T-helper 1 cell treated with Interleukin-12 subunit alpha and Interleukin-12 subunit beta and Interleukin-4 antibody, amounts not matched to agents 30 ng/mL and 1 ng/mL, for 36 hours (primary cell): ENCODE measurements at places on chromosomes 6 and 20. TPM values are rescaled to one million over a fixed set of nuclear protein-coding genes. Genes with fewer than 3 reads are reported as not detected.

Gene PRSS35
- total RNA-seq: not detected in 2 replicates

Gene ADGRB3
- total RNA-seq: not detected in 2 replicates

Gene LRRN4
- not detected in 2 replicates for total RNA-seq

Gene NOTCH4
- total RNA-seq: 0.25 and 0.37 TPM in 2 replicates

Gene ETV7
- 9.5 and 10.0 TPM in 2 replicates for total RNA-seq

Gene BPIFA1
- not detected in 2 replicates for total RNA-seq

Gene SLCO4A1
- 41.0 and 41.6 TPM in 2 replicates for total RNA-seq

Gene CALHM5
- total RNA-seq: not detected in 2 replicates

Gene TRIM40
- total RNA-seq: not detected in 2 replicates

Gene SYNDIG1
- total RNA-seq: not detected in 2 replicates
